Spinal cord (tissue), 10 donors: ENCODE measurements at places on chromosomes 1 and 21. TPM values are rescaled to one million over a fixed set of nuclear protein-coding genes. Genes with fewer than 3 reads are reported as not detected.

The HHAT gene
- polyA plus RNA-seq: 5.2 TPM

The HES3 gene
- polyA plus RNA-seq: 1.8 TPM

The S100A1 gene
- polyA plus RNA-seq: 19.0 TPM

The SH2D5 gene
- 8.7 TPM for polyA plus RNA-seq

The HSPA6 gene
- polyA plus RNA-seq: 0.93 TPM

The FAM72A gene
- polyA plus RNA-seq: 9.7 TPM

The ATP1A2 gene
- 440 TPM for polyA plus RNA-seq

The TAS1R1 gene
- polyA plus RNA-seq: 0.47 TPM

The OR2W3 gene
- polyA plus RNA-seq: 7.8 TPM

The MTARC1 gene
- polyA plus RNA-seq: 27.9 TPM

The RGS7 gene
- polyA plus RNA-seq: 44.1 TPM

The CDC7 gene
- 23.1 TPM for polyA plus RNA-seq

The KCNJ9 gene
- polyA plus RNA-seq: 11.2 TPM

The CCDC30 gene
- polyA plus RNA-seq: 16.4 TPM

The CYP4Z1 gene
- 1.3 TPM for polyA plus RNA-seq

The PKP1 gene
- polyA plus RNA-seq: 0.98 TPM

The C1orf210 gene
- polyA plus RNA-seq: 0.18 TPM

The E2F2 gene
- 3.5 TPM for polyA plus RNA-seq

The SGIP1 gene
- polyA plus RNA-seq: 53.6 TPM

The HPCAL4 gene
- polyA plus RNA-seq: 61.9 TPM
